ENCODE measurements at places on chromosomes 1 and 21.
A peak's percentile ranks its signal among the peaks of the same experiment; 100 is the strongest.

GRCh38 chr21:42558846-42559245 is 45.2 kb downstream of the SLC37A1 start:
- no peak for DNase-seq

- no peak for DNase-seq
Observed at GRCh38 chr1:51515312-51515960, 3.6 kb downstream of the EPS15 start.

- no peak for DNase-seq
Observed at GRCh38 chr1:183281039-183281438, 95.0 kb downstream of the LAMC2 start.

DNA sequence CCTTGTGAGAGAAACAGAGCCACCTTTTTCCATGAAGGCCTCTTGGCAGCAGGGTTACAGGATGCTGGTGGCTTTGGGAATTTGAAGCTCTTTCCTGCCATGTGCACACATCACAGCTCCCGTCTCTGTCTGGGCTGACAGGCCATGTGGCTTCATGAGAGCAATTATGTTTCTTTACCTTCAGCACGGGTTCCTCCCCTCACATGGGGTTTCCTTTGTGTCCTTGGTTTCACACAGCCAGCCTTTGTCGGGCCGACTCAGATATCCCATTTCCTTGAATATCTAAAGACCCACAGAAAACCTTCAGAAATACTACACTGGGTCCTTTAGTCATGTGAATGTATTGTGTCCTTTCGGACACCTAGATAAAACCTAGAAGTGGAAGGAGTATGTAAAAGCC is 7.1 kb downstream of the CLIC6 start:
- no peak for DNase-seq

- no peak for DNase-seq
Observed at GRCh38 chr1:229803626-229804217, 177.7 kb downstream of the URB2 start.

GRCh38 chr1:239956263-239956662 is 135.4 kb upstream of the FMN2 start:
- no peak for DNase-seq

DNA sequence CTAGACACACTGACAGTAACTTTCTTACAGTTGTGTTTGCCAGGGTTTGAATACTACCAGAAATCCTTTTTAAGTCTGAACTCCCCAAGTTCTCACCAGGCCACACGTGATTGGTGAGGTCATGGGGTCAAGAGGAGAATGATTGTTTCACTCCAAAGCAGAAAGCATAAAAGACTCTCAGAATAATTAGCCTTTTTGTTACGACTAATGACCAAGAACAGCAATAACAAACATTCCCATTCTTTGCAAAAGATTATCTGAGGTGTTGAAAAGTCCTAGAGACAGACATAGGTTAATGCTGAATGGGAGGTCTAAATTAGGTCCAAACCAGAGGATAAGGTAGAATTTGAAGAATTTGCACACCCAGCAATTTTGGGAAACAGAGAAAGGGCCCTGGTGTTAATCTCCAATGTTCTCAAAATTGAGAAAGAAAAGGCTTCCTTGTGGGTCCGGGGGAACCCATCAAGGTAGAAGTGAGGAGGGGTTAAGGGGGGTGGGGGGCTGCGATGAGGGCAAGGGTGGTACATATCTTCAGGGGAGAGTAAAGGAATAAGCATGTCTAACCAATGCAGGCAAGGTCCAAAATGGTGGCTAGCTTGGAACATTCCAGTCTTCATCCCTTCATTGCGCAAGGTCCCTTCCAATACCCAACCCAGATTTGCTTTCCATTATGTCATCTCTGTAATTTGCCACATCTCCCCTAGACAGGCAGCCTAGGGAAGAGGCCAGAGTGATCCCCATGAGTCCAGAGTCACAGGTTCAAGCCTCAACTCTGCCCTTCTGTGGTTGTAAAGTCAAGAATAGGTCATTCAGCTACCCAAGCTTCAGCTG is 74.6 kb upstream of the NFIA start:
- no peak for DNase-seq

- DNase-seq = no peak
Observed at GRCh38 chr1:45972621-45973020, 159.8 kb downstream of the PIK3R3 start.

- DNase-seq = no peak
Observed at GRCh38 chr1:226320930-226321329, 12.0 kb upstream of the LIN9 start.

DNA sequence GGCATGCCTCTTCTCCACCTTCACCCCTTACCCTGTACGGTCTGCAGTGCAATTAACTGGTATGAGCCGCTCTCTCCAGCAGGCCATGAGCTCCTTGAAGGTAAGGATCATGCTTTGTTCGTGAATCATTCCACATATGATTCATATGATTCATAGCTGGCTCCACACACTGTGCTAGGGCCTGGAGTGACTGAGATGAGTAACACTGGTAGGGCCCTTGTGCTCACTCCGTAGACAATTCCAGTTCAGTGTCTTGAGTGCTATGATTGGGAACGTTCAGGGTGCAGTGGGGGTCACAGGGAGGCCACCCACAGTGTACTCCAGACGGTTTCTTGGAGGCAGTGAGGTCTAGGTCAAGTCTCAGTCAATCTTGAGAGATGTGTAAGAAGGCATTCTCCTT is 239.8 kb downstream of the LMX1A start:
- no peak for DNase-seq

GRCh38 chr1:224430511-224431113 is 4.0 kb downstream of the WDR26 start:
- peak; percentile 38 for DNase-seq

DNA sequence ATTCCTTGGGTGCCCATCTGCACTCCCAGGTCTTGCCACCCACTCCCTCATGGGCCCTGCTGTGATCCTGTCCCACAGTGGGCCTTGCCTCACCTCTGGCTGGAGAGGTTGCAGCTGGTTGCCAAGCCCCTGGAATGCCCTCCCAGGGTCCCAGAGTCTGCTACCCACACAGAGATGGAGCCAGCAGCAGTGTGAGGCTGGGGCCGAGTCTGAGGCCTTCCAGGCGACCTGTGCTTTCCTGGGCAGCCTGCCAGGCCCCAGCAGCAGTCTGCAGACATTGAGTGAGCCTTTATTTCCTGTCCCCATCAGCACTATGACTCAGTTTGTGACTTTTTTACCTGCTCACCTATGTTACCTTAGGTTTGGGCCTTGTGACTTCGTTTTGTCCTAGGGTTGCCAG is 25.0 kb upstream of the TSPAN2 start:
- no peak for DNase-seq

GRCh38 chr1:218717575-218717974 is 372.4 kb downstream of the TGFB2 start:
- DNase-seq = no peak

GRCh38 chr1:53198241-53198651 is 1.6 kb downstream of the CPT2 start:
- no peak for DNase-seq

- DNase-seq = no peak
Observed at GRCh38 chr1:221356693-221357092, 385.2 kb downstream of the DUSP10 start.

- DNase-seq = no peak
Observed at GRCh38 chr1:18149027-18149641, 41.5 kb downstream of the IGSF21 start.

GRCh38 chr1:7225711-7226505 is 440.7 kb downstream of the CAMTA1 start:
- no peak for DNase-seq

DNA sequence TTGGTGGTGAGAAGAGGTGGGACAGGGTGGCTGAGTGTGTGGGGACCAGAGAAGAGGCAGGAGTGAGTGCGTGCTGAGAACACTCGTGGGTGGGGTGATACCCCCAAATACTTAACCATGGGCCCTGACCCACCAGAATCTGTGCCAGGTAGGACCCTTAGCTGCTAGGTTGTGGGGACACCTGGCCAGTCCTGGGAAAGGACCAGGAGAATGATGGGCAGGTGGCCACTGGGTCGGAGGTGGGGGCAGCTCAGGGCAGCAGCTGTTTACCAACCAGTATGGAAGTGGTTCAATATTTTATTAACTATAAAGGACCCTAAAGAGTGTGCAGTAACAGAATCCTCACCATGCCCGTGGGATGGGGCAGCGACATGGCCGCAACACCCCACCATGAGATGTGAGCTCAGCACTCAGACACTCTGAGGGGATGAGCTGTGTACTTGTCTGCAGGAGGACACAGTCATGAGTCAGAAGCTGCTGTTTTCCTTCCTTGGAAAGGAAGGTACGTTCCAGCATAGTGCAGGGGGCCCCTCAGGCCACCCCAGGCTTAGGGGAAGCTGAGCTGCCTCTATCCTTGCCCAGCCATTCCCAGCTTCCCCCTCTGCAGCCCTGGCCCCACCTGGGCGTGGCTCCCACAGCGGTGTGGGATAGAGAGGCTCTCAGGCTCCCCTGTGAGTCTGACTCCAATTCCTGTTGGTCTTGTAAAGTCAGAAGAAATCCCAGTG is 25.4 kb downstream of the TEX35 start:
- no peak for DNase-seq

DNA sequence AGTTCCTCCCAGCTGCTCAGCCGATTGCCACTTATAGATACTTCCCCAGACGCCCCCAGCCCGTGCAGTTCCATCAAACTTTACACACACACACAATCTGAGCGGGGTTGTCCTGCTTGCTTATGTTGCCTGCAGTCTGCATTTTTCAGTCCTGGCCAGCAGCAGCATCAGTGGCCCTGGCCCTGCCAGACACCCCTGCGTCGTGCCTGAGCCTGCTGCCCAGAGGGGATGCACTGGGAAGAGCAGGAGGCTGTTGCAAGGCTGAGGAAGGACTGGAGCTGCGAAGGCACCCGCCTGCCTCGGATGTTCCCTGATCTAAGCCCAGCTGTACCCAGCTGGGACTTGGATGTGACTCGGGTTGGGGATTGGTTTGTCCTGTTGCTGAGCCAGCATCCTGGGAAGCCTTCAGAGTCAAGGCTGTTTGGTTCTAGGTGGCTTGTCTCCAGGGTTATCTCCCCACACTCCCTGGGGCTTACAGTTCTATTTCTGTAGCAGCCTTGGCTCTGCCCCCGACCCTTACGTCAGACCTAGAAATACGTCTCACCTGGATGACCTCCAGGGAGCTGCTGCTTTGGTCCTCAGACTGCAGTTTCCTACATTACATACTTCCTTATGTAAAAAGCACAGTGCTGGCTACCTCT is 42.3 kb downstream of the MAN1C1 start:
- DNase-seq = no peak

DNA sequence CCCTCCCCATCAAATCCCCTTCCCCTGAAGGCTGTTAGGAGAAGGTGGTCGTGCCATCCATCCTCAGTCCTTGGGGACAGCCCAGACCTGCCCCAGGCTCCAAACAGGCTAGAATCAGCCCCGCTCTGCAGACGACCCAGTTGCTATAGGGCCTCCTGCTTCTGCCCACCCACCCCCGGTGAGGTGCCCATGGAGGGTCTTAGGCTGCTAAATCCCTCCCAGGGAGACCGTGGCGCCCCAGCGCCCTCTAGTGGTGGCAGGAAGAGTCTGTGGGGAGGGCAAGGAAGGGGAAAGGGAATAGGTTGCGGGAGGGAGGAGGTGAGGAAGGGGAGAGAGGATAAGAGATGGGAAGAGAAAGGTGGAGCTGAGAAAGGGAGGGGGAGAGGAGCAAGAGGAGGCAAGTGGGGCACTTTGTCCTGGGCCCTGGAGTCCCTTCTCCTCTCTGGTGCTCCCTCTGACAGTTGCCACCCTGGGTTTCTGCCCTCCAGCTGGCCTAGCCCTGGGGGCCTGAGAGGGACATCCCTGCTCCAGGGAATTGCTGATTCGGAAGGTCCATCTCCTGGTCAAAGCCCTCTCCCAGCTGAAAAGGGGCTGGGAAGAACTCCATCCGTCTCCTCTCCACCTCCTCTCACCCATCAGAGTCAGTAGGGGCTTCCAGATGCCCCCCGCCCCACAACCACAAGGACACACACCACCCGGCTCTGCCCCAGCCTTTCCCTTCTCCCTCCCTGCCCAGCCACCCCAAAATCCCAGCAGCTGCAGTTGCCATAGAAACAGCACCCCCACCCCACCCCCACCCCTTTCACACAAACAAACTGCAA is 55.4 kb downstream of the CAMK2N1 start:
- peak; percentile 46 for DNase-seq

- DNase-seq = no peak
Observed at GRCh38 chr21:37849506-37850102, 66.7 kb downstream of the KCNJ6 start.

DNA sequence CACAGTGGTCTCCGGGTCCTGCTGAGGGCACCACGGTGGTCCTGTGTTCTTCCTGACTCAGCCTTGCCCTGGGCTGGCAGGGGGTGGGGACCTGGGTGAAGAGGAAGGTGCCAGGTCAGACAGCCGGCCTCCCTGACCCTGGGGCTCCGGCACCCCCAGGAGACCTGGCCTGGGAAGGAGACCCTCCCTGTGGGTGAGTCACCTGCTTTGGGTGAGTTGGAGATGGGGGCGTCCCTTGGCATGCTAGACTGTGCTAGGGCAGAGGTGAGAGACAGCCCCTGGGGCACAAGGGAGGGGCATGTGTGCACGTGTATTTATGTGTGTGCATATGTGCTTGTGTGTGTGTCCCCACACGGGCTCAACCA is 23.4 kb downstream of the SPSB1 start:
- peak; percentile 17 for DNase-seq

DNA sequence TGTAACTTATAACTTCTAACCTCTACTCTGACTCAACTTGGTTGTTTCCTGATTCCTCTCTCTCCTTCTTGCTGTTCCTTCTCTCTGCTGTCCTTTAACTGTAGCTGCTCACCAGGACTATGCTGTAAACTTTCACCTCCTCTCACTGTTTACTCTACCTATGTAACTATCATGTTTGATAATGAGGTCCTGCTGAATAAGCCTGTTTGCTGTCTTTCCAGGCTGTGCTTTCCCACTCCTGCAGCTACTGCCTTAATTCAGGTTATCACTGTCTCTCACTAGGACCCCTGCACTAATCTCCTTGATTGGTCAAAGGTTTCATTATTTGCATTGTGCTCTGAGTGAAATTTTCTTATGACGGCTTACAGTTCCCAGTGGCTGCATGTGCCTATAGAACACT is 633.9 kb upstream of the PTBP2 start:
- no peak for DNase-seq

DNA sequence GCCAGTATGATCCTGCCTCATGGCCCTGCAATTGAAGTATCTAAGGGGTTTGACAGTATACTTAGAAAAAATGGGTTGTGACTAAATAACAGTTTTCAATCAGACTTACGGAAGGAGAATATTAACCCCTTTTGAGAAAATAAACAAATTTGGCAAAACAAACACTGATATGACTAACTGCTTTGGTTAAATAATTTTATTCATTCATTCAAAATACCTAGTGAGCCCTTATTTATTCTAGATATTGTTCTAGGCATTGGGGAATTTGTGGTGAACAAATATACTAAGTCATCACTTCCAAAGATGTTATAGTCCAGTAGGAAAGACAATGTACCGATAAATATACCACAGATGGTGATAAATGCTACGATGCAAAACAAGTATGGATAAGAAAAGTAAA is 358.7 kb downstream of the TGFB2 start:
- no peak for DNase-seq

DNA sequence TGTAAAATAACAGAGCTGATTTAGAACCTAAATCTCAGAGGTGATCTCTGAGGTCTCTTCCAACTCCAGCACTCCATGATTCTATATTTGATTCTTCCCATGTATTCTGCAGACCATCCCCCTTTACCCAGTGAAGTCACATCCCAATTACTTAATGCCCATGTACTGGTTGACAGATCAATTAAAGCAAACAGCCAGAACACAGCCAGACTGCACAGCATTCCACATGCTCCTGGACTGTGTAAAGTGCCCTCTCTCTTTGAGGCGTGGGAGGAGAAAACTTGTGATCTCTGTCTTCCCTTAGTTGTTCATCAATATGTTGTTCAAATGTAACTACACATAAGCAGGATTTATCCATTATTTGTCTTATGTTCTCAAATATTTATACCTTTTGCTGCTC is 18.1 kb downstream of the NOS1AP start:
- DNase-seq = no peak

GRCh38 chr1:109248444-109248796 is 919 bp upstream of the CELSR2 start:
- DNase-seq = no peak

All from stimulated activated CD4-positive, alpha-beta T cell treated with anti-CD3 and anti-CD28 coated beads, Interleukin-4, amount 100 ng/mL, for 4 hours (primary cell).